ENCODE measurements at places on chromosomes 13 and 19. TPM values are rescaled to one million over a fixed set of nuclear protein-coding genes. Genes with fewer than 3 reads are reported as not detected.

Gene ZNF541
- 0.86 TPM for polyA plus RNA-seq

Gene LILRA1
- polyA plus RNA-seq, result 0.43 TPM

Gene CA11
- 42.3 TPM for polyA plus RNA-seq

Gene FGF21
- not detected for polyA plus RNA-seq

Gene ZNF888
- polyA plus RNA-seq, result 3.4 TPM

Gene GAPDHS
- not detected for polyA plus RNA-seq

Gene PCSK4
- 5.5 TPM for polyA plus RNA-seq

Gene XAB2
- polyA plus RNA-seq, result 34.2 TPM

Gene GSX1
- polyA plus RNA-seq, result not detected

Gene PRTN3
- polyA plus RNA-seq, result not detected
